ENCODE measurements at places on chromosomes 3 and 15.

- no peaks in the 10 kb centered on the region for H3K36me3 ChIP-seq
- H3K4me1 ChIP-seq = no peaks in the 10 kb centered on the region
- no peak for DNase-seq
Observed at GRCh38 chr15:83610901-83611685, 42.8 kb upstream of the ADAMTSL3 start.

DNA sequence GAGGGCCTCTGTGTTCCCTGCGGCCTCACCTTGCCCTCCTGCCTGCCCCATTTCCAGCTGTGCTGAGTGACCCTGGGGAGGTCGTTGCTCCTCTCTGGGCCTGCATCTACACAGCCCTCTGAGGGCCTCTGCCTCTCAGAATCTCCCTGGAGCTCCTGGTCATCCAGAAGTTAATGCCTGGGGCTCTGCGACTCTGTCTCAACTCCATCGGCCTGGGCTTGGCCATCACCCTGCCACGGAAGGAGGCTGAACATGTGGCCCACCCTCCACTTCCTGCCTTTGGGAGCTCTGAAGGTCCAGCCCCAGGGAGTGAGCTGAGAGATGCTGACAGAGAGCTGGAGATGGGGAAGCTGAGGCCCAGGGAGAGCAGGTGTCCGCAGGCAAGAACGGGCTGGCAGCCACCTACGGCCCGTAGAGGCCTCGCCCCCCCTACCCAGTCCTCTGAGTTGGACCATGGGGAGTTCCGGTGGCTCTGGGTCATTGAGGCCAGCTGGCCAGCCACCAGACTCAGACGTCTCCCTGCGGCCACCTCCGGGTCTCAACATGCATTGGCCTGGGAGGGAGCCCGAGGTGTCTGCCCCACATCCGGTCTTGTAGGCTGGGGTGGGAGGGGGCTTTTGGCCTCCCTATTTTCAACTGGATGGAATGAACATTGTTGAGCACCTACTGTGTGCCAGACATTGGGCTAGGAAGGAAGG is 34.2 kb downstream of the GRIP2 start:
- DNase-seq = no peak
- H3K4me3 ChIP-seq = no peak overlapping the region
- peaks cover under 1% of the 10 kb centered on the region for H3K27me3 ChIP-seq
- peaks cover 7% of the 10 kb centered on the region for H3K36me3 ChIP-seq

DNA sequence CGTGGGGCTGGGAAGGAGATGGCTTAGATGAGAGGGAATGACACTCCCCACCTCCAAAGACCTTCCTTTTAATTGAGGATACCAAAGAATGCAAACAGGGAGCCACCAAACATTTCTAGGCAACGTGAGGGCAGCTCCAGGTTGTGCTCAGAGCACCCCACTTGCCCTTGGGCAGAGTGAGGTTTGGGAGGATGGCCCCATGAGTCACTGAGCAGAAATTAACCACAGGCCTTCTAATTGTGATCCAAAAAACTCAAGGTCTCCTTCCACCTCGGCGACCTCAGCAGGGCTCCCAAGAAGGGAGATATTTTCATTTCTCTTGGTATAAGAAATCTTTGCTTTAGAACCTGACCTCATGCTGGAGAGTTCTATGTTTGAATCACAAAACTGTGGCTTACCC is 305.0 kb upstream of the TPM1 start:
- DNase-seq = no peak
- no peak overlapping the region for H3K27ac ChIP-seq
- no peaks in the 10 kb centered on the region for H3K4me1 ChIP-seq
- H3K4me3 ChIP-seq = no peak overlapping the region
- no peaks in the 10 kb centered on the region for H3K36me3 ChIP-seq

- no peak overlapping the region for H3K27ac ChIP-seq
- no peaks in the 10 kb centered on the region for H3K27me3 ChIP-seq
- no peak for DNase-seq
- H3K4me3 ChIP-seq = peak overlapping the region; percentile 35
Observed at GRCh38 chr15:82999905-83000671, 11.4 kb downstream of the C15orf40 start.

DNA sequence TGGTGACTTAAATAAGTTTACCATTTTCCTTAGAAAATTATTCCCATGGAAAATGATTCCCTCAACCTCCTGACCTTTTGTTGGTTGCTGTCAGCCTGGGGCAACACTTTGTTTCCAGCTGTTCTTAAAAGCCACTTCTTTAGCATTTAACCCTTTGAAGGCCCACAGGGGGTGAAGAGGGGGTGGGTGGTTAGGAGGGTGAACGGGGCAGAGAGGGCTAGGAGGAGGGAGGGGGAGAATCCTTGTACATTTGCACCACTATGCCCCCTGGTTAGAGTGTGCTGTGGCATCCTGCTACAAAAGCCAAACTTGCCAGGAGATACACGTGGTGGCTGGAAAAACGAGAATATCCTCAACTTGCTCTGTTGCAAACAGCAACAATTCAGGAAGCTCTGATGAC is 273.2 kb upstream of the RGMA start:
- no peak overlapping the region for H3K27ac ChIP-seq
- no peaks in the 10 kb centered on the region for H3K4me1 ChIP-seq
- no peak overlapping the region for H3K4me3 ChIP-seq

- DNase-seq = no peak
- H3K27ac ChIP-seq = no peak overlapping the region
- H3K36me3 ChIP-seq = no peaks in the 10 kb centered on the region
- no peaks in the 10 kb centered on the region for H3K4me1 ChIP-seq
Observed at GRCh38 chr3:62110443-62111225, 262.7 kb downstream of the FEZF2 start.
